ENCODE measurements at places on chromosomes 2 and 18.
A peak's percentile ranks its signal among the peaks of the same experiment; 100 is the strongest.

GRCh38 chr2:109233643-109234042 is 104.6 kb downstream of the SH3RF3 start:
- H3K27ac ChIP-seq, result no peak overlapping the region
- H3K4me1 ChIP-seq, result no peaks in the 10 kb centered on the region
- H3K36me3 ChIP-seq, result no peaks in the 10 kb centered on the region
- DNase-seq, result no peak

GRCh38 chr2:83595926-83596325 is 863.2 kb downstream of the SUCLG1 start:
- H3K27ac ChIP-seq, result no peak overlapping the region
- no peaks in the 10 kb centered on the region for H3K4me1 ChIP-seq
- no peak overlapping the region for H3K4me3 ChIP-seq
- H3K36me3 ChIP-seq, result no peaks in the 10 kb centered on the region
- DNase-seq, result no peak
- H3K27me3 ChIP-seq, result no peaks in the 10 kb centered on the region

- peak; percentile 65 for DNase-seq
- peaks cover 5% of the 10 kb centered on the region for H3K4me1 ChIP-seq
- H3K36me3 ChIP-seq, result peaks cover 43% of the 10 kb centered on the region
- H3K27ac ChIP-seq, result peak overlapping the region; percentile 90
Observed at GRCh38 chr2:174246944-174247381, 1.4 kb downstream of the OLA1 start.

GRCh38 chr2:216985658-216986141 is 125.8 kb upstream of the TNP1 start:
- H3K27ac ChIP-seq, result no peak overlapping the region
- no peak overlapping the region for H3K4me3 ChIP-seq
- DNase-seq, result no peak
- no peaks in the 10 kb centered on the region for H3K36me3 ChIP-seq

- no peak overlapping the region for H3K4me3 ChIP-seq
- H3K4me1 ChIP-seq, result no peaks in the 10 kb centered on the region
- DNase-seq, result no peak
- H3K36me3 ChIP-seq, result no peaks in the 10 kb centered on the region
- no peak overlapping the region for H3K27ac ChIP-seq
Observed at GRCh38 chr2:188199716-188200128, 92.0 kb upstream of the GULP1 start.

- no peaks in the 10 kb centered on the region for H3K4me1 ChIP-seq
- H3K4me3 ChIP-seq, result no peak overlapping the region
- no peaks in the 10 kb centered on the region for H3K27me3 ChIP-seq
- H3K27ac ChIP-seq, result no peak overlapping the region
Observed at GRCh38 chr2:126513033-126513432, 142.9 kb upstream of the GYPC start.

All from K562 (cell line).